IPS DF 6.9 (cell line): ENCODE measurements at places on chromosomes 12 and 14.

- no peaks in the 10 kb centered on the region for H3K27me3 ChIP-seq
- DNase-seq: no peak
- H3K27ac ChIP-seq: no peak overlapping the region
- no peak overlapping the region for H3K4me3 ChIP-seq
- H3K4me1 ChIP-seq: no peaks in the 10 kb centered on the region
These were observed 11.5 kb upstream of the TEX22 start for GRCh38 chr14:105386581-105387529.

DNA sequence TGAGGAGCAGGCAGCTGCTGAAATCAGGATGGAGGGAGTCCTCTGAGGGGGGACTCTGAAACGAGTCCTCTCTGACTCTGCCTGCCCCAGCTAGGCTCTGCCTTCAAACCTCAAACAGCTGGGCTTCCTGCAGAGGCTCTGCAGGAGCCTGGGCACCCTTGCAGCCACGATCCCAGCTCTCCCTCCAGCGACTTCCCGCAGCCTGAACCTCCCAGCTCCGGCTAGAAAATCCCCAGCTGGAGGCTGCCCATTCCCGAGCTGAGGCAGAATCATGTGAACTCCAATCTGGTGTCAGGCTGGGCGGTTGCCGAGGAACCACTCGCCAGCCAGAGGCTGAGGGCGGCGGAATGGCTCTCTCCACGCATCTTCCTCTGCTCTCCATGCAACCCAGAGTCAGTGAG, at the start of gene GPR68:
TSS of gene GPR68 (minus strand) at position 204 of the 401 bp plus-strand sequence. CDS start 9,654 bp downstream, outside the sequence.
- no peaks in the 10 kb centered on the region for H3K36me3 ChIP-seq
- no peak within 1 kb of the TSS for H3K27ac ChIP-seq
- no peak within 1 kb of the TSS for H3K4me3 ChIP-seq
- no peaks in the 10 kb centered on the region for H3K27me3 ChIP-seq

DNA sequence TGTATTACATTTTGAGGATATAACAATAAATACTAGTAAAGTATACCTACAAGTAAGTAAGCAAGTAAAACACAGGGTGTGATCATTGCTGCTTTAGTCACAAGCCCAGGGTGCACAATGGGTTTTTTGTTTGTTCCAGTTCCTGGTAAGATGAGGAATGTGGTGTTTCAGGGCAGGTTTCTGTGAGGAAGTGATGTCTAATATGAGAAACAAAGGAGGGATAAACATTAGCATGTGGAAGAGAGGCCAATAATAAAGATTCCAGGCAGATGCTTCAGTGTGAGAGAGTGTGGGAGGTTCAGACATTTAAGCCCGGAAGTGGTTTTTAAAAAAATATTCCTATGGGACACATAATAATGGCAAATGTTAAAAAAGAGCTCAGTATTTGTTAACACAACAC, 808.1 kb upstream of the USP15 start:
- no peaks in the 10 kb centered on the region for H3K27me3 ChIP-seq
- DNase-seq: no peak
- H3K36me3 ChIP-seq: no peaks in the 10 kb centered on the region
- no peak overlapping the region for H3K27ac ChIP-seq

GRCh38 chr12:49022558-49023178, 4.1 kb upstream of the PRKAG1 start:
- no peak for DNase-seq
- no peaks in the 10 kb centered on the region for H3K27me3 ChIP-seq
- H3K27ac ChIP-seq: no peak overlapping the region

- H3K4me3 ChIP-seq: no peak overlapping the region
- no peaks in the 10 kb centered on the region for H3K36me3 ChIP-seq
- H3K27ac ChIP-seq: no peak overlapping the region
- no peaks in the 10 kb centered on the region; the same call in 1 of the 2 replicates for H3K4me1 ChIP-seq
- DNase-seq: no peak
- no peaks in the 10 kb centered on the region for H3K27me3 ChIP-seq
These were observed 143.1 kb downstream of the TPH2 start for GRCh38 chr12:72081777-72082176.
